ENCODE measurements at places on chromosomes 2 and 18. TPM values are rescaled to one million over a fixed set of nuclear protein-coding genes. Genes with fewer than 3 reads are reported as not detected.

MTCL1 gene
- 8.6 TPM for total RNA-seq

CD226 gene
- 1.6 TPM for total RNA-seq

MAT2A gene
- 33.2 TPM for total RNA-seq

PRPF40A gene
- total RNA-seq, result 78.0 TPM

LAMA1 gene
- 0.05 TPM for total RNA-seq

ZFP36L2 gene
- total RNA-seq, result 56.7 TPM

IL1B gene
- total RNA-seq, result not detected

PRKAG3 gene
- 65.4 TPM for total RNA-seq

ZNF2 gene
- total RNA-seq, result 2.8 TPM

ASB18 gene
- total RNA-seq, result 0.17 TPM

EFHD1 gene
- 29.0 TPM for total RNA-seq

FECH gene
- total RNA-seq, result 73.4 TPM

AMER3 gene
- total RNA-seq, result not detected

EFR3B gene
- 0.68 TPM for total RNA-seq

BBS5 gene
- total RNA-seq, result 4.5 TPM

GAL3ST2 gene
- not detected for total RNA-seq

STARD6 gene
- total RNA-seq, result not detected

POTEE gene
- not detected for total RNA-seq

PSMA8 gene
- total RNA-seq, result not detected

CCDC121 gene
- 1.6 TPM for total RNA-seq

LHCGR gene
- not detected for total RNA-seq

CHMP1B gene
- total RNA-seq, result 405 TPM

L3MBTL4 gene
- 0.70 TPM for total RNA-seq

KCNK3 gene
- 0.91 TPM for total RNA-seq

FSIP2 gene
- not detected for total RNA-seq

ACKR3 gene
- total RNA-seq, result 21.2 TPM

ZRANB3 gene
- 3.3 TPM for total RNA-seq

ERICH2 gene
- total RNA-seq, result not detected

ATP6V1C2 gene
- total RNA-seq, result not detected

RAB6C gene
- total RNA-seq, result not detected

ALPI gene
- total RNA-seq, result not detected

SCYGR4 gene
- total RNA-seq, result not detected

PCARE gene
- total RNA-seq, result 0.03 TPM

ERFE gene
- 1.9 TPM for total RNA-seq

MC2R gene
- total RNA-seq, result not detected

GLI2 gene
- 0.49 TPM for total RNA-seq

TYMS gene
- total RNA-seq, result 0.20 TPM

TXNDC2 gene
- not detected for total RNA-seq

OSR1 gene
- total RNA-seq, result 4.3 TPM

TTR gene
- not detected for total RNA-seq

SERPINB8 gene
- total RNA-seq, result 3.8 TPM

ANKRD62 gene
- not detected for total RNA-seq

PLB1 gene
- 3.8 TPM for total RNA-seq

UGT1A10 gene
- total RNA-seq, result not detected

CRYBA2 gene
- total RNA-seq, result not detected

LGALSL gene
- total RNA-seq, result 4.9 TPM

POTEI gene
- not detected for total RNA-seq

PID1 gene
- 11.3 TPM for total RNA-seq

ANKRD30BL gene
- not detected for total RNA-seq

REG3A gene
- total RNA-seq, result not detected

DOK6 gene
- not detected for total RNA-seq

RNASEH1 gene
- total RNA-seq, result 20.6 TPM

CHST9 gene
- total RNA-seq, result not detected
